ENCODE measurements at places on chromosomes 6 and 20. TPM values are rescaled to one million over a fixed set of nuclear protein-coding genes. Genes with fewer than 3 reads are reported as not detected.

Gene TP53TG5
- not detected for total RNA-seq

Gene IL22RA2
- not detected for total RNA-seq

Gene BPI
- under 0.01 TPM for total RNA-seq

Gene ULBP3
- total RNA-seq: 11.8 TPM

Measured in frontal cortex (tissue), 4 donors.